ENCODE measurements at places on chromosomes 16 and 17.

- no peak for DNase-seq
Measured at GRCh38 chr17:311119-311782, 41.4 kb downstream of the RPH3AL start.

GRCh38 chr17:40419559-40420331 lies 2.0 kb upstream of the TOP2A start:
- DNase-seq, result no peak

GRCh38 chr17:78412403-78412802 lies 34.0 kb downstream of the PGS1 start:
- no peak for DNase-seq

- no peak for DNase-seq
Measured at GRCh38 chr17:27390540-27390939, 65.7 kb upstream of the KSR1 start.

GRCh38 chr16:65070831-65071432 lies 50.9 kb downstream of the CDH11 start:
- no peak for DNase-seq

GRCh38 chr16:77599793-77600415 lies 122.4 kb upstream of the NUDT7 start:
- DNase-seq, result no peak

- no peak for DNase-seq
Measured at GRCh38 chr16:54645345-54645744, 285.3 kb upstream of the IRX5 start.

GRCh38 chr17:10992106-10992880 lies 154.4 kb upstream of the PIRT start:
- DNase-seq, result no peak

DNA sequence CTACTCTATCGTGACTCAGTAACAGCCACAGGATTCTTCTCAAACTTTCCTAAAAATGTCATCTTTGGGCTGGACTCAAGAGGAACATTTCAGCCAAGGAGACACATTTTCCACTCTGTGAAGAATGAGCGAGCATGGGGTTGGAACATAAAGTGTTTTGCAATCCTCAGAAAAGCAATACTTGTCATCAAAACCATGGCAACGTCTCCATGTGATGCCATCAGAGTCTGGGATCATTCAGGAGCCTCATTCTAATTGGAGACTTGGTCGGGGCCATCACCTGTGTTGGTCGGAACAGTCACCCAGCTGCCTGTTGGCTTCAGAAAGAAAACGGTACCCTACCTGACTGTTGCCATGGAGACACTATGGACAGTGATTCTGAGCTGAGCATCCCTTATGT lies 25.5 kb downstream of the MYOCD start:
- no peak for DNase-seq

DNA sequence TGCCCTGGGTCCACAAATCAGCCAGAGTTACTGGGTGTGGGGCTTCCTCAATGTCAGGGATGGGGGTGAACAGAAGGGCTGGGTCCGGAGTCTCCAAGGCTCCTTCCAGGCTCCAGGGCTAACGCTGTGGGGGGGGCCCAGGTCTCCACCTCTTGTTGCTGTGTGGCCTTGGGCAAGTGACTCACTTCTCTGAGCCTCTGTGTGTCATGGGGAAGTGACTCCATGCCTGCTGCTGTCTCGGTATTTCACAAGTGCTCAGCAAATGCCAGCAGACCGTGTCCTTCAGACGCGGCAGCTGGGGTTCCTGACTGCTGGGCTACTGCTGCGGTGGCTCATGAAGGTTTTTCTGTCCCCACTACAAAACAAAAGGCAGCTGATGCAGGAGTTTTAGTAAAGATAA lies 26.6 kb downstream of the JPH3 start:
- no peak for DNase-seq

DNA sequence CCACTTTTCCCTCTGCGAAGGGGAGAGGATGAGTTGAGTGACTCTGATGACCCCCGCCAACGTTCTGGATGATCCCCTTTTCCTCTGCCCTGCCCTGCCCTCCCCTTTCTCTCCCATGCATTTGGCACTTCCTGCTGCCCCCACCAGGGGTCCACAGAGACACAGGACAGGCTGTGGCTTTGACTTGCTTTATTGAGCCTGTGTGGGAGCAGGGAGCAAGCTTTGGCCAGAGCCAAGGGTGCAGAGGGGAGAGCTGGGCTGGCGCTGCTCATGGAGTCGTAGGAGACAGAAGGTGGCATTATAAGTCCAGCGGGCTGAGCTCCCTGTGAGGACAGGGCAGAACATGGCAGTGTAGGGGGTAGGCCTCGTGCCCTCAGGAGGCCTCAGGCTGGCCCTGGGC lies 1.6 kb downstream of the PPY start:
- no peak for DNase-seq

DNA sequence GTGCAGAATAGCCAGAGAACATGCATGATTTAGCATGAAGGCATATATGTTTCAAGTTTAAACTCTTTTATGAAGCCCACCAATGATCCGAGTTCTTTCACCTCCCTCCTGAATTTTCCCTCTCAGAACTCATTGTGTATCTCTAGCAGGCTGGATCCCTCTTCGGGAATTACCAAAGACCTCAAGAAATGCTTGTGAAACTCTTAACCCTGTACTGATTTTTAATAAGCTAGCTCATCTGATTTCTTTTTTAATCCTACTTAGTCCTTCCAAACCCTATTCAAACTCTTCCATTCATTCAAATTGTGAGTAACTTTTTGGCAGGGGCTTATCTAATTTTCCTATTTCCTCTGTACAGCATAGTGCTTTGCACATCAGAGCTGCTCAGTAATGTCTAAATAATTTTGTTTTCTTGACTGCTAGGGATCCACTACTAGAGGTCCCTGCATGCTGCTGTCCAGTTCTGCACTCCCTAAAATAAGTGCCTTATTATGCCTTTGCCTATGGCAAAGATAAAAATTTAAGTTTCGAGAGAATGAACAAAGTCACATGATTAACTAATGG lies 723.8 kb downstream of the CDH11 start:
- no peak for DNase-seq

GRCh38 chr17:57051886-57052361 lies 33.1 kb upstream of the AKAP1 start:
- DNase-seq, result no peak

DNA sequence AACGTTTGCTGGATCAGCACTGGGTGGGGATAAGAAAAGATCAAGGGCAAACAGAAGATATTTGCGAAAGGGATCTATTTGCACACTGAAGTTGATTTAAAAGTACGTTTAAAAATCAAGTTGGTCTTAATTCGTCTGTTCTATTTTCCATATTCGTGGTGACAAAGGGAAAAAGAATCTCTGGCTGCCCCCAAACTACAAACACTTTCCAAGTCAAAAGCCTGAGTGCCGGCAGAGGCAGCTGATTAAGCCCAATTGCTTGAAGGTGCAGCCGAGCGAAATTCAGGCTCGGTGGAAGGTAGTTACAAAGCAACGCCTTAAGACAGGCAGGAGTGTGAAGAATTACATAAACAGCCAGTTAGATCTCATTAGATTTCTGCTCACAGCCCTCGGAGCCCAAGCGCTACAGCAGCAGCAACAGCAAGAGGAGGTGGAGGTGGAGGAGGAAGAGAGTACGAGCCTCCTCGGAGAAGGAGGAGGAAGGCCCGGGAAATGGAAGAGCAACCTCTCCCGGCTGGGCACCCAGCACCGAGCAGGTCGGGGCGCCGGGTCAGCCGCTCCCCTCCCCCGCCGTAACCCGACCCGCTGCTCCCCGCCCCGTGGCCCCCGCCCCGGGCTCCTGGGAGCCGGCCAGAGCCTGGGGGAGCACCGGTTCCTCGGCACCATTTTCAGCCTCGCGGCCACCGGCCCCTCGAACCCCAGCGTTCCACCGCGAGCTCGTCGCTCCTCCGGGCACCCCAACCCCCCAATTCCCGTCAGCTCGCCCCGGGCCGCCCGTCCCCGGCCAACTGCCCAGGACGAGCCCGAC lies 890 bp downstream of the TOB1 start:
- DNase-seq, result peak; percentile 60

DNA sequence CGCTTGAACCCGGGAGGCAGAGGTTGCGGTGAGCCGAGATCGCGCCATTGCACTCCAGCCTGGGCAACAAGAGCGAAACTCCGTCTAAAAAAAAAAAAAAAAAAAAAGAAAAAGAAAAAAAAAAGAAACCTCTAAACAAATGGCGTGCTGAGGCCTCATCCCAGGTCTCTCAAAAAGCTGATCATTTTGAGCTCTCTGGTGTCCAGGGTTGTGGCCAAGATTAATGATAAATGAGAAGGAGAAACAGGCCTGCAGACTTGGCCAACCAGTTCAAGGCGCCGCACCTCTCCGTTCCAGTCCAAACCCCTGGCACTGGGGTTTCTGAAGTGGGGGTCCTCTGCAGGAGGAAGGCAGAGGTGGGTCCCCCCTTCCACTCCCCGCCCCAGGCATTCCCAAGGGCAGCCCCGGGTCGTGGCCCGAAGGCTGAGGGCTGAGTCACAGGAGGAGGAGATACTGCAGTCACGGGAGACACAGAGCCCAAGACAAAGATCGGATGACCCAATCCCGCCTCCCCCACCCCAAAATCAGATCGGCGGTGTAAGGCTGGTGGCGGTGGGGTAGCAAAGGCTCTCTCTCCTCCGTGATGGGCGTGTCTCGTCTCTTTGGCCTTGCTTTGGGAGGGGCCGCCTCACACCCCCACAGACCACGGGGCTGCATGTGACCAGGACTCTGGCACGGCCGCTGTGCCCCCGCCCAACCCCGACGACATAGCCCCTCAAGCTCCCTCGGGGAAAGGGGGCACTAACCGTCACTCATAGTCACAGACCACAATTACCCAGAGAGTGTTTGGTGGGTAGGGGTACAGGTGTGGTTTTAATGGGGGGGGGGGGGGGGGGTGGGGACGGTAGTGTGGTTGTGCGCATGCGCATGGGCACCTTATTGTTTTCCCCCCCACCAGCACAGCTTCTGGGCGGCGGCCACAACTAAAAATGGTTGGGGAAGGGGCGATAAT lies 1.1 kb downstream of the VAT1 start:
- no peak for DNase-seq

GRCh38 chr16:23107117-23107516 lies 42.1 kb downstream of the USP31 start:
- DNase-seq, result no peak

- DNase-seq, result no peak
Measured at GRCh38 chr16:10745841-10746240, 2.2 kb downstream of the NUBP1 start.

DNA sequence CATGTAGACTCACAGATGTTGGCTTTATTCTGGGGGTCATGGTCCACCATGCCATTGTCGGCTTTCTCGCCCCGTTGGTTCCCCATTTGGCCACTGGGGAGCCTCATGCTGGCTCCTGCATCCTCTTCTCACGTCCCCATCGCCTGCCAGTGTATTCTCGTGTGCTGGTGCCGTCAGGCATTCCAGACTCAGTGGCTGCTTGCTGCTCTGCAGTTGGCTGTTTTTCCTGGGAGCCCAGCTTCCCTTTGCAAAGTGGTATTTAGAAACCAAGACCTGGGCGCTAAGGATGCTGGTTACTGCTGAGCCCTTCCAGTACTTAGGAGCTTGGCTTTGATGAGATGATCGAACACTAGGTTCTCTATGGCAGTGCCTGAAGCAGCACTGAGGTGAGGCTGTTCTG lies 19.1 kb downstream of the CRAMP1 start:
- DNase-seq, result no peak

DNA sequence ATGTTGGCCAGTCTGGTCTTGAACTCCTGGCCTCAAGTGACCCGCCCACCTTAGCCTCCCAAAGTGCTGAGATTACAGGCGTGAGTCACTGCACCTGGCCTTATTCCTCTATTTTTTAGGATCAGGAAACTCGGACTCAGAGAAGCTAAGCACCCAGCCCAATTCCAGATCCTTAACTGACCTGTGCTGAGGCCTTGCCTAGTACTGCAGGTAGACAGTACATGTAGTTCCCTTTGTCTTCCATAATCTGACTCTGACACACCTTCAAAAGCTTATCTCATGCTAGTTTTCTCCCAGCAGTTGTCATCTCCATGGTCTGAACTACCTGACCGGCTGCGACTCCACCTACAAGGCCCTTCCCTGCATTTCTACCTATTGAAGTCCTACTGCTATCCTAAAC lies 65.7 kb upstream of the AXIN2 start:
- DNase-seq, result no peak

GRCh38 chr16:228151-228851 lies 948 bp downstream of the LUC7L start:
- DNase-seq, result no peak

DNA sequence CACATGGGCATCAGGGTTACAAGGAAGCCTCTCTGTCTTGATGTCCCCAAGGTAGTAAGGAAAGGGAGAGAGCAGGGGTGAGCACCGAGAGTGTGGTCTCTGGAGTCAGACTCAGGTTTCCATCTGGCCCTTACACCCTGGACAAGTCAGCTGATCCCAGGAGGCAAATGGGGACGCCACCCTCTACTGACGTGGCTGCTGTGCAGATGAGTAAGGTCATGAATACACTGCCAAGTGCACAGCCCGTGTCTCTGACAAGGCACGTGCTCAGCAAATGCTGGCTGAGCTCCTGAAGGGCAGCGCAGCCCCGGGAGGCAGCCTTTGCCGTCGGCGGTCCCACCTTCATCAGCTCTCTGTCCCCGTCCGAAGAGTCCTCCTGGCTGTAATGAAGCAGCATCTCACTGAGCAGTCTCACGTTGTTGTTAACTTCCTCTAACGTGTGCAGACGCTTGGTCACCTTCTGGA lies 19.4 kb downstream of the GGA3 start:
- no peak for DNase-seq

DNA sequence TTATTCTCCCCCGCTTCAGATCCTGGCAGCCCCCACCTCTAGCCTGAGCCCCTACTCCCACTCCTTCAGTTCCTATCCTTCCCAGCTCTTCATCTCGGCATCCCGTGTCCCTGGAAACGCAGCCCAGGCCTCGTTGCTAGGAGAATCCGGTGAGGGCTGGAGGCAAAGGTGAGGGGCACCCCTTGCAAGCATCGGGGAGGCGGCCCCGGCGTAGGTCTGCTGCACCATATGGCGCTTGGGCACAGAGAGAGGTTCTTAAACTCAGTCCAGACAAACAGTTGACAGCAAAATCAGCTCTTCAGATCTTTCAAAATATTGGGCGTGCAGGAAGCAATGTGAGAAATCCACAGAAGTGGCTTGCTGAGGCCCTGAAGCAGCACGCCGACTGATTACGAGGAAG lies 15.0 kb downstream of the SLC38A8 start:
- no peak for DNase-seq

DNA sequence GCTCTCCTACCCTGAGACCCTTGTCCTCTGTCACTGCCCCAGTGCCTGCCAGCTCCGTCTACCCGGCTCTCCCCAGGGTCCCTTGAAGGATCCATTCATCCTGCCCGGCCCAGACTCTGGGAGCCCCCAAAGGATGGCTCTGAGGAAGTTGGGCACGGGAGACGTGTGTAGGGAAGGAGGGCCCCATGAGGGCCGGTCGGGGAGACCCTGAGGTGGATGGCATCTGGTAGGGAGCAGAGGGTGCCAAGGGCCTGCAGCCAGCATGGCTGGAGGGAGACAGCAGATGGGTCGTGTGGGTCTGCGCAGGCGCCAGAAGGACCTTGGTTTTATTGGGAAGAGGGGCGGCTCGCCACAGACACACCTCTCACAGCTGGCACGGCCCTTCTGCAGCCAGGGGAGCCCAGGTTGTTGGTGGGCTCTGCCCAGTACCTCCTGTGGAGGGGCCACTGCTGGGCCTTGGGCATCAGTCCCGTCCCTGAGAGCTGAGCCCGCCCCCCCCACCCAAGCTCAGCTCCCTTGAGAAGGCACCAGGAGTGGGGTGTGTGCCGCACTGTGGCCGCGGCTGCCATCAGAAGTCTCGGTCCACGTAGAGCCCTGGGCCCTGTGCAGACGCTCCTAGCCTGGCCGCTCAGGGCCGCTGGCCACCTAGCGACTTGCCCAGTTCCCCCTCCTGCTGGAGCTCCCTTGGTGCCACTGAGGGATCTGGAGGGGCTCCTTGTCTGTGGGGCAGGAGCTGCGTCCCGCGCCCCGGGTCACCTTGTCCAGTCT lies 16.0 kb downstream of the KCTD5 start:
- no peak for DNase-seq
